CD4-positive, alpha-beta T cell treated with Interleukin-10 for 1 hour (primary cell): ENCODE measurements at places on chromosomes 2 and 18.
A peak's percentile ranks its signal among the peaks of the same experiment; 100 is the strongest.

- DNase-seq: no peak
Observed at GRCh38 chr2:26609839-26610277, 31.3 kb downstream of the CIB4 start.

- no peak for DNase-seq
Observed at GRCh38 chr18:35242426-35242825, 1.6 kb downstream of the ZNF397 start.

DNA sequence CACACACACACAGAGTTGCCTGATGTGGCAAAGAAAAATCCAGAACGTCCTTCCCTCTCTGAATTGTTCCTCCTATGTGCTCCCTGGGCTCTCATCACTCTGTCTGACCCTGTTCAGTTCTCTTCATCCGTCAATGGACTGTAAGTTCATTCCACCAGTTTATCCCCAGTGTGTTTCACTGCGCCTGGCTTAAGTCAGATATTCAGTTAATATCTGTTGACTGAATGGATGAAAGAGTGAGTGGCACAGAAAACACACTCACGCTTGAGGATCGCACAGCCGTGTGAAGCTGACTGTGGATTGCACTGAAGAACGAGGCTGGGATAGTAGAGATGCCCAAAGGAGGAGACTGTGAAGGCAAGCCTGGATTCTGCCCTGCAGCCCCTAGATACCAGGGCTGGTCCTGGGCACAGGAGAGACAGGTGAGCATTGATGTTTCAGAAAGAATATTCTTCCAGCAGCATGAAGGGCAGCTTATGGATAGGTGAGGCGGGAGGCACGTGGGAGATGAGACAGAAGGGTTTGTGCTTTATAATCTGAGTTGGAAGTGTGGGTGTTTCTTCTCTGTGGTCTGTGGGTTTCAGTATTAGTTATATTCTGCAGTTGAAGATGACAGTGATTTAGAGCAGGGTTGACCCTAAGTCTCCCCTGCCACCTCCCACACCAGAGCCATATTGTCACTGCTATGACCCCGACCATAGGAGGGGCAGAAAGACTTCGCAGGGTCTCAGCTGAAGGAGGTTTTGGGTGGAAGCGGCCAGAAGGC is 129.9 kb downstream of the SOCS6 start:
- no peak for DNase-seq

DNA sequence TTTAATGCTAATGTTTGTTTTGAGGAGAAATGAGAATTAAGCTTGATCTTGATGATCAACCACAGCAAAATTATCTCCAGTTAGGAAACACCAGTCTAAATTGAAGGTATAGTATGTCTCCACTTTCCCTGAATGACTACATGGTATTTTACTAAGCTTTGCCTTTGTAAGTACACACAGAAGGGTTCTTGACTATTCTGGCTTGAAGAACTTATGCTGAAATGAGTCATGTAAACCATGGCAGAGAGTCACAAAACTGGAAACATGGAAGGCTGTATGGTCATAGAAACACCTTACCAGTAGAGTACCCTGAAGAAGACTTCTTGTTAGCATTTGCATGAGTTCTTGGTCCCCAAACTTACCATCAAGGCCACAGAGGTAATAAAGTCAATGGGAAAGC is 250.5 kb downstream of the SLC8A1 start:
- no peak for DNase-seq

DNA sequence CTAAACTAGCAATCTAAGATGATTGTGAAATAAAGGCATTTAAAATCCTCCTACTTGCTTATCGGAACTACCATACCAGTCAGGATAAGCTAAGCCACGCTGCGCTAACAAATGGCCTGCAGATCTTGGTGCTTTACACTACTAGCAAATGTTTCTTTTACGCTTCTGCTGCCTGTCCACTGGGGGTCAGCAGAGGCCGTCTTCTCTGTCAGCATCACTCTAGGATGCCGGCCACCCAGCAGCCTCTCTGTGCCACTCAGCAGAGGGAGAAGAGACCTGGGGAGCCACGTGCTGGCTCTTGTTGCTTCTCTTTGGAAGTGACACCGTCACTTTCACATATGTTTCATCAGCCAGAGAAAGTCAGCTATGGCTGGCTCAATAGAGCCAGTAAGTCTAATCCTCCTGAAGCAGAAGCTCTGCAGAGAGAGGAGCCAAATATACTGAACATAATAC is 36.6 kb downstream of the COPS8 start:
- peak; percentile 22 for DNase-seq

GRCh38 chr2:239601201-239601851 is 200.5 kb upstream of the HDAC4 start:
- no peak for DNase-seq

GRCh38 chr2:236628981-236629605 is 59.5 kb downstream of the ACKR3 start:
- DNase-seq: no peak

GRCh38 chr2:118880501-118880900 is 33.1 kb upstream of the EN1 start:
- no peak for DNase-seq

GRCh38 chr2:6025391-6025790 is 333.2 kb downstream of the SOX11 start:
- no peak for DNase-seq

DNA sequence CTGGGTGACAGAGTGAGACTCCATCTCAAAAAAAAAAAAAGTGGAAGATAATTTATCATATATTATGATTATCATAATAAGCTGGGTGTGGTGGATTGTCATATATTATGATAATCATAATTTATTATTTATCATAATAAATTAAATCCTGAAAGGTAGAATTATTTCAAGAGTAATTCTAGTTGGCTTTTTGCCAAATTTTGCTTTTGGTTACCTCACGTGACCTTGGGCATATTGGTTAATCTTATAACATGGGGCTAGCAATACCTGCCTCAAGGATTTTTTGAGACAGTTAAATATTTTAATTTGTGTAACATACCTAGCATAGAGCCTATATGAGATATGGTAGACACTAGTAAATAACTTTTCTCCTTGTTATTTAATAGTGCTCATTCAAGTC is 111.3 kb upstream of the TTC27 start:
- no peak for DNase-seq

DNA sequence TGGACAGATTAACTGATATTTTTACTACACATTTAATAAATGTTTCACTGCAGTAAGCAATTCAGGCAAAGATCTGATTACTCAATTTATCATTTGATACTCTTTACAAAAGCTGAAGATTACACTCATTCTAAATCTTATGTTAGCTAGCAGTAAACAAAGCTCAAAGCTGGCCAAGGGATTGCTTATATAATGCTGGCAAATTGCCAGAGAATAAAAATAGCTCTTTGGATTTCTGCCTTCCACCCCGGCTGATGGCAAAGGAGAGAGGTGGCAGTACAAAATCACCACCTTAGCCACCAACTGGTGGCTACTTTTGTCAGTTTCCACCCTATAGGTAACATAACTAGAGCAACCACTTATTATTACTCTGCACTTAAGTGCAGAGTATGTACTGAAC is 320.5 kb downstream of the FSIP2 start:
- no peak for DNase-seq

GRCh38 chr2:208112969-208113368 is 11.4 kb downstream of the CRYGD start:
- no peak for DNase-seq

DNA sequence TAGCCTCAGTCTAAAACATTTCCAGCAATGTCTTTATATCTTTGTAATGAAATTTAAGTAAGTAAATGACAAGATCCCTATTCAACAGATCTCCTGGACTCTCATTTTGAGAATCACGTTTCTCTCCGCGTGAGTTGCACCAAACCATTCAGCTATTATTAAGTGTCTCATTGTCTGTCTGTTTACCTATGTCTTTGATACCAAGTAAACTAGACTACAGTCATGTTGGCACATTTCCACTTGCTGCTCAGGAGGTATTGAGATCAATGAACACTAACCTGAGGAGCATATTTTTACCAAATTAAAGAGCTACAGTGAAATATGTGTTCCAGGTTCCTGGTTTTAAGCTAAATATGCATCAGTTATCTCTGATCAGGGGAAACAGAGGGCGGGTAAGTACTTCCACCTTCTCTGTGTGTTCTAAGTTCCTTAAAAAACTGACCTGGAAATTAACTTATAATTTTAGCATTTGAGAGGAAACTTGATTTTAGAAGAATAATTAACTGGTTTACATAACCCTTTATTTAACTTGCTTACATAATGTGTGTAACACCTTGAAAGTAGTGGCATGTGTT is 125.8 kb downstream of the OSBPL6 start:
- DNase-seq: no peak

DNA sequence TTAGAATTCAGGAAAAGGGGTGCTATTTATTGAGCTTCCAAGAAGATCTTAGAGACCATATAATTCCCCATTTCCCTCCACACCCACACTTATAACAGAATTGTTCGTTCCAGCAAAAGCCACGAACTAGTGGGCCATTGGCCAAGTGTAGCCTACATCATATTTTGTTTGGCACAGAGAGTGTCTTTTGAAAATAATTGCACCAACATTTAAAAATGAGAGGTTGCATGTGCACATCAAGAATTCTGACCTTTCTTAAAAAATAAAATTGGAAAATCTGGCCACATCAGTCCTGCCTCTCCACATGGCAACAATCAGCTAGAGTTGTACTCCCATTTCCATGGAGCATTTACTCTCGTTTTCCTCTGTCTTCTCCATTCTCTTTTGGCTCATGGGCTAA is 655.5 kb upstream of the FANCL start:
- no peak for DNase-seq

DNA sequence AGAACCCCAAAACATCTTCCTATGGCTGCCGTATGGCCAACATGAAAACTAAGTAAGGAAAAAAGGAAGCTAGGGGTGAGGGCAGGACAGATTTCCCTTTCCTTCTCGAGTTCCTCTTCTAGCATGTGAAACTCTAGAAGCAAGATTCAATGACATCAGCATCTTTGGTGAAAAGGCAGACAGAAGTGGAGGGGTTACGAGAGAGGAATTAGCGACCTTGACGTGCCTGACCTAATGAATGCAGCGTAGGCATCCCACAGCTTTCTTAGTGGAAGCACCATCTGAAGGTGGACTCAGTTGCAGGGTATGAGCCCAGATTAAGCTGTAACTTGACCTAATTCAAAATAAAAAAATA is 47.9 kb upstream of the PELI1 start:
- no peak for DNase-seq

DNA sequence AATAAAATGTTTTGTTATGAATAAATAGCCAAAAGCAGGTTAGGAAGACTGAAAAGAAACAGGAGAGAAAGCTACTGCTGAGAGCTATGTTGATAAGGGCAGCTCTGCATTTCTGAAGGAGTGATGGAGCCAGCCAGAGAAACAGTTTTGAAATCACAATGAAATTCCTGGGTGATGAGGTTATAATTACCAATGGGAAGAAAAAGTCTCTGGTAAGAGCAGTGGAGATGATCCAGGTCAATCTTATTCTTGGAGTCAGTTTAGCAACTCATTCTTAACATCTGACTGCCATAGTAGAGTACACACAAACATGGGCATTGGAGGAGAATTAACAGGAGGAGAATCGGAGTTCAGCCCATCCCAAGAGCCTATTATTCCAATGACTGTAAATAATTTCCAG is 2.4 kb downstream of the ALKAL2 start:
- no peak for DNase-seq

- DNase-seq: no peak
Observed at GRCh38 chr2:151333083-151333482, 24.3 kb upstream of the TNFAIP6 start.

DNA sequence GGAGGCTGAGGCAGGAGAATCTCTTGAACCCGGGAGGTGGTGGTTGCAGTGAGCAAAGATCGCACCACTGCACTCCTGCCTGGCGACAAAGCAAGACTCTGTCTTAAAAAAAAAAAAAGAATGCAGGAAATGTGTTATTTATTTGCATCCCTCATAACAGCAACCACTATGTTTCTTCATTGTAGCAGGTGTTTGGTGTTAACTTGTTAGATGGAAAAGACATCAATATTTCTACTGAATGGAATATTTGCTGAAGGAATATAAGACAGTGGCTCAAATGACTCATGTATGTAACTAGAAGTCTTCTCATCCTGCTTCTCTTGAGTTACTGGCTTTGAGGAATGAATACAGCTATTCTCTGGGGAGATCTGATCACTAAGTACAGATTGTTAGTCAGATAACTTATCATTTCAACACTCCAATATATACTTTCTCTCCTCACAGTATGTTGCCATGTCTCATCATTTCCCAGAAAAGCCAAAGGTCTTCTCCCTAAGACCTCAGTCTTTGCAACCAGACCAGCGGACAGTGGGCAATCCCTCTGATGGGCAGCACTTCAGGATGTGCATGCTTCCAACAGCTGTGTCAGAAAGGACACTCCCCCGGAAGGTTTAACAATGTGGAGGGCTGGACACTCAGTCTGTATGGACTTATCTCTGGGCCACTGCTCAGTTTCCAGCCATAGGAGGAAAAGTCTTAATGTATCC is 104.4 kb upstream of the STK17B start:
- DNase-seq: peak; percentile 23
